Stimulated activated CD8-positive, alpha-beta memory T cell treated with anti-CD3 and anti-CD28 coated beads, Interleukin-15, amount 100 ng/mL, for 1 hour (primary cell): ENCODE measurements at places on chromosomes 16 and 17.

GRCh38 chr17:76740329-76741118, 2.6 kb downstream of the MFSD11 start:
- no peak for DNase-seq

DNA sequence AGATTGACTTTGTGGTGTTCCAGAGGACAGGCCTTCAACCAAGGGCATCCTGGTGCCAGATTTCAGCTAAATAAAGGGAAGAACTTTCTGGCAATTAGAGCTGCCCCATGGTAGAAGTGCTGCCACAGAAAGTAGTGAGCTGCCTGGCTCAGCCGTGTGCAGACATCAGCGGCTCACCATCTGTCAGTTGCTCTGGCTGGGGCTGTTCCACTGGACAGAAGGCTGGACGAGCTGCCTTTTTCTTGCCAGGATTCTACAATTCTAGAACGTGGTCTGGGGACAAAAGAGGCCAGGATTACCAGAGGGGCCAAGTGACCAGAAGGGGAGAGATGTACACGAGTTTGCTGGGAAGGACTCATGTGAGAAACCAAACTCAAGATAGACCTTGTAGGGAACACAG, 107.0 kb upstream of the RPL38 start:
- DNase-seq: no peak

DNA sequence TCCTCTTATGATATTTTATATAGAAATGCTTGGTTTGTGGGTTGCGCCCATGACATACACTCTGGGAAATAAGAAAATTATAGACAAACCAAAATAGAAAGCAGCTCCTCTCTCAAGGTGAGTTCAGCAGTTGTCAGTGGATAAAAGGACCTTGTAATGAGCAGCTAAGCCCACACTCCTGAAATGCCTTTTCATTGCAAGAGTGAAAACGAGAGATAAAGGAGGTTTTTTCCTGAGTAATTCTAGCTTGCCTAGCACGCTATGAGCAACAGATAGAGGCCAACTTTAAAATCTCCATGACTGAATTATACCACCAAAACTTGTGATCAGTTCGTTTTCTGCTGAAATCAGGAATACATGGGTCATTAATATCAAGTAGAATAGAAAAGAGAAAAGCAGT, 261.8 kb upstream of the CACNG5 start:
- no peak for DNase-seq

DNA sequence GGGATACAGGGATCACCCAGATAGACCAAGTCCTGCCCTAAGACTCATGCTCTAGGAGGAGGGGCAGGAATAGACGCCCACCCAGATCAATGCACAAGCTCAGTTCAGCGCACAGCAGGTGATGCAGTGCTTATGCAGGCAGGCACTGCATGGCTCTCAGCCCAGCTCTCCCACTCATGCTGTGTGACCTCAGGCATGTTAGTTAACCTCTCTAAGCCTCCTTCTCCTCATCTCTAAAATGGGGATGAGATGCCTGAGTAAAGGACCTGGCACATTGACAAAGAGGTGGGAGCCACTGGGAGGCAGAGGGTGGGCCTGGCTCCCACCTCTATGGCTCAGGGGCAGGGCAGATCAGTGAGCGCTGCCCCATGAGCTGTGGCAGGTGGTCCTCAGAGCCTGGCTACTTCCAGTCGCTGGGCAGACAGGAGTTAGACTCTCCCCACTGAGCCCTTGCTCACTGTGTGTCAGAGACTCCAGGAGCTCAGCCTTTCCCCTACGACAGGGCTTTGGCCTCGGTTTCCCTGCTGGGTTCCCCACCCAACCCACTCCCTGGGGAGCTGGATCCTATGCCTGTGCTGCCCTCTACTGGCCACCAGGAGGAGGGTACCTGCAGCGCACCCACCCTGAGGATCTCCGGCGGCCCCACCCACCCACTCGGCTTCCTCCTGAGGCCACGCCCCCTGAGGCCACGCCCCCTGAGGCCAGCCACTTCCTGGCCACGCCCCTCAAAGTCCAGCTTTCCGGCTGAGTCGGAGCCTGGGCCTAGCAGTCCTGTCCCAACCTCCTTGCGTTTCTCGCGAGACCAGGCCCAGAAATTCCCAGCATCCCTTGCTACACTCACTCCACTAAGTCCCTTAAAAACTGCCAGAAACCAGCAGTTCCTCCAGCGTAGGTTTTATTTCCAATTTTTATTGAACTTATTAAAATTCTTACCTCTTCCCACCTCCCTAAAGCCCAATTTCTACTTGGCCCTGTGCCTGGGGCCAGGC, 196.1 kb downstream of the GSG1L start:
- DNase-seq: peak; percentile 24

- no peak for DNase-seq
Measured at GRCh38 chr17:40373324-40373723, 8.8 kb upstream of the GJD3 start.

GRCh38 chr17:18319604-18320256, 4.6 kb downstream of the SMCR8 start:
- DNase-seq: no peak

DNA sequence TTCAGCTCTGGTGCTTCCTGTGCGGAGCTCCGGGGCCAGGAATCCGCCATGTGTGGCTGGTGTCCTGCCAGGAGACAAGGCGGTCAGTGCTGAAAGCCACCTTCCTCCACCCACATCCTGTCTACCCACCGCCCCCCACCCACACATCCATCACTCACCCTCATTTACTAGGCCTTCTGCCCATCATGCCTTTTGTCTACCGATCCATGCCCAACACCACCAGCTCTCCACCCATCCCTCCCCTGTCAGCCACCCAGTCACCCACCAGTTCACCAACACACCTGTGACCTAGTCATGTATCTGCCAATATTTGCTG, 241.4 kb downstream of the KATNIP start:
- no peak for DNase-seq

GRCh38 chr17:957856-958421, 21.6 kb downstream of the NXN start:
- no peak for DNase-seq

- no peak for DNase-seq
Measured at GRCh38 chr17:15384142-15384787, 42.9 kb upstream of the TEKT3 start.

- no peak for DNase-seq
Measured at GRCh38 chr17:43449470-43450248, 34.1 kb upstream of the DHX8 start.

DNA sequence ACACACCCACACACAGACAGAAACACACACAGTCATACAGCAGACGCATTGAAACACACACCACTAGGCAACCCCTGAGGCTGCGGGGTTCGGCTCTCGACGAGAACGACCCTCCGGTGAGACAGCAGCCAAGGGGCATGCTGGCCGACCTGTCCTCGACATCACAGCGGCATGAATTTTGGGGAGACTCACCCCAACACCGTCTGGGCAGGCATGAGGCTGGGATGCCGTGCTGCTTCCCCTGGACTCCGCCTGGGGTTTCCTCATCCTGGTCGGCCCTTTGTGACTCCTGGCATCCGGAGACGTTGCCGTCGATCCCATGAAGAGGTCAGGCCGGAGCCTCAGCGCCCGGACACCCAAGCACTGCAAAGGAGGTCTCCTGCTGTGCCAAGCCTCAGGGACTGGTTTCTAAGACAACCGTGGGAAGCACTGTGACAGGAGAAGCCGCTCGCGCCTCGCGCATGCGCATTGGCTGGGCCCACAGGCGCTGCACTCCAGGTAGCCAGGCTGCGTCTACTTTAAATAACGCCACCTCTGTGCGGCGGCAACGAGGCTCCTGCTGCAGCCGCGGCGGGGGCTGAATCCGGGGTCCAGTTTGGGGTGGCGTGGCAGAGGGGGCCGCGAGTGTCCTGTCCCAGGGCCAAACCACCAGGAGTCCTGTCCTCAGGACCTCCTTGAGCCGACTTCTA, 13.8 kb upstream of the KCNJ18 start:
- no peak for DNase-seq

DNA sequence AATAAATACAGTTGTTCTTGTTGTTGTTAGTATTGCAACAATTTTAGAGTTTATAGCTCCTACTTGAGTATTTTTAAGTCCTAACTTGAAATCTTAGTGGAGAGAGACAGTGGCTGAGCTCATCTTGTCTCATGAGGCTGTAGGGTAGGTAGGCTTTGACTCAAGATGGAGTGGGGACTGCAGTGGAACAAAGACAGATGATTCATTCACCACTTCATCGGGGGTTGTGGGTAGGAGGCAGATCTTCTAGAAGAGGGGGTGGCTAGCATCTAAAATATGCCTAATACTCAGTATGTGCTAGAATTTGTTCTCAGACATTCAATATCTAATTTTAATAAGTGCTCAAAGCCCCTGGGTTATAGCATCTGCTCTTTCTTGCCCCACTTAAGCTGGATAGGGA, 13.1 kb upstream of the MMD start:
- no peak for DNase-seq

- no peak for DNase-seq
Measured at GRCh38 chr17:58755269-58755576, 431 bp upstream of the PPM1E start.

DNA sequence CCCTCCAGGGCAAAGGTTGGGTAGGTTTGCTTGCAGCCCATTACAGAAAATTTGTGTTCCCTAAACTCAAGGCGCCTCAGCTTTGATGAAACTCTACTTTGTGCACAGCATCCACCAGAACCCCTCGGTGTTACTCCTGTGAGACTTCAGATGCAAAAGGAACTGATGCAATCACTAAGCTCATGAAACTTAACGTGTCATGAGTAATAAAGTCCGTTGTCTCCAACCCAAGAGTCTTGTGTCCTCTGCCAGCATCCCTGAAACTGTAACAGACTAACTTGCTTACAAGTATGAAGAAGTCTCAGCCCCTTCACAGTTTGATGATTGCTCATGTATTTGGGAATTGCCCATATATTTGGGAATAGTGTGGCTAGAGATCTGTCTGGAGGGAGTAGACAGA, 74.8 kb upstream of the MARCHF10 start:
- DNase-seq: no peak

GRCh38 chr17:48595278-48595999, 1.9 kb upstream of the HOXB5 start:
- DNase-seq: no peak

GRCh38 chr16:65044873-65045272, 77.0 kb downstream of the CDH11 start:
- no peak for DNase-seq

DNA sequence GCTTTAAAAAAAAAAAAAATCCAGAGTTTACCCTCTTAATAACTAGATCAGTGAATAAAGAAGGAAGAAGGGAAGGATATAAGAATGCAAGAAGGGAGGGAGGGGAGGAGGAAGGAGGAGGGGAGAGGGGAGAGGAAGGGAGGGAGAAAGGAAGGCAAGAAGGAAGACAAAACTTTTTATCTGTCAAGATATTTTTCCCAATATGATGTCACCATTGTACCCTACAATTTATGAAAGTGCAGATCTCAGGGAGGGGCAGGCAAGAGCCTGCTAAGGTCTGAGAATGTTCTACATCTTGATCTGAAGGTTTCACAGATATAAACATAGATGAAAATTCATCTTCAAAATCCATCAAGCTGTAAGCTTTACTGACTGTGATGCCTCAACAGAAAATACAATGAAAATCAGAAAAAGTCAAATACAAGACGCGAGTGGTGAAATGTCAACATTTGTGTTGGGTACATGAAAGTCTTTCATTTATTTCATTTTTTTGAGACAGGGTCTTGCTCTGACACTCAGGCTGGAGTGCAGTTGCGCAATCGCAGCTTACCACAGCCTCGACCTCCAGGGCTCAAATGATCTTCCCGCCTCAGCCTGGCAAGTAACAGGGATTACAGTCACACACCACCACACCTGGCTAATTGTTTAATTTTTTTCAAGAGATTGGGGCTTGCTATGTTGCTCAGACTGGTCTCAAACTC, 57.1 kb upstream of the EMP2 start:
- DNase-seq: no peak

GRCh38 chr17:65433592-65433991, 127.9 kb downstream of the AXIN2 start:
- DNase-seq: no peak

DNA sequence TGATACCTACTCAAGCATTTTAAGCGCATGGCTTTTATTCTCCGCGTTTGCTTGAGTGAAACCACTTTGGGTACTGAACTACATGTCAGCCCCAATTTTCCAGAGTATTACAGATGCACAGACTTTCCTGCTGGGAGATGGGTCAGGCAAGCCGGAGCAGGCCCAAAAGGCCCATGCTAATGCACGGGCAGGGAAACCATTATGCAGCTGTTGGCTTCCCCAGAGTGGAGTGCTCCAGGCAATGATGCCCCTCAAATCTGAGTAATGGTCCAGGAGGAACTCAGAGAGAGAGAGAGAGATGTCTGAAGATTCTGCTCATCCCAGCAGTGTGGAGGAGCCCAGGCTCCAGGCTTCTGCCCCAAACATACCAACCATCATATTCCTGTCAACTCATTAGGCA, 80.2 kb downstream of the CDH11 start:
- DNase-seq: no peak
